ENCODE measurements at places on chromosomes 1 and 21. TPM values are rescaled to one million over a fixed set of nuclear protein-coding genes. Genes with fewer than 3 reads are reported as not detected.
A peak's percentile ranks its signal among the peaks of the same experiment; 100 is the strongest.

DNA sequence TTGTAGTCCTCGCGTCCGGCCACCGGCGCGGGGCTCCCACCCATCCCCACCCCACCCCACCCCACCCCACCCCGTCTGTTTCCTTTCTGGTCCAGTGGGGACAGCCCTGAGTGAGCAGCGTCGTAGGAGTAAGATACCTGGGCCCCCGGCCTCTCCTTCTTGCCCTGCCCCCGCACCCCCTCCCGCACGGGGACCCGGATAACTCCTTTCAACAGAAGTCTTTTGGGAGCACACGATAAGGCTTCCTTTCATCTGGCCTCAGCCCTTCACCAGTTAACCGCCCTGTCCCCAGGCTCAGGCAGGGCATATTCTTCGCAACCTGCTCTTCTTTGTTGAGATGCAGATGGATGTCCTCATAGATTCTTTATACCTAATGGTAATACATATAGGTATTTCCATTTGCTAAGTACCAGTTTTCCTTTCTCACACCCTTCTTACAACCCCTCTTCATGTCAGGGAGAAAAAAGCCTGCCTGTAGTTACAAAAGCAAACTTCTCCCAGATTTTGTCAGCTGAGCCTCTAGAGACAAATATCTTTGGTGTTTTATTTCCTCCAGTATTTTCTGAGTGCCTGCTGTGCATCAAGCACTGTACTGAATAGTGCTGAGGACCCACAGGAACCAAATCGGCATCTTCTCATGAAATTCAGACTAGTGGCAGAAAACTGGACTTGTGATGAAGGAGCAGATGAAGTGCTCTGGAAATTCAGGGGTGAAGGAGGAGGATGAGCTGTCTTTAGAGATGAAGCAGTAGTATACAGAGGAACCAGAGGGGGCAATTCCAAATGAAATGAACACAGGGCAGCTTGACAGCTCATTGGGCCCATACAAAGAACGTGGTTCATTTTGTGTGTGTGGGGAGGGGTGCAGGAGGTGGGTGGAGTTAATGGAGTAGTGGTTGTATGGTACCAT, 33.6 kb downstream of the SLC2A1 start:
- no peak for DNase-seq

DNA sequence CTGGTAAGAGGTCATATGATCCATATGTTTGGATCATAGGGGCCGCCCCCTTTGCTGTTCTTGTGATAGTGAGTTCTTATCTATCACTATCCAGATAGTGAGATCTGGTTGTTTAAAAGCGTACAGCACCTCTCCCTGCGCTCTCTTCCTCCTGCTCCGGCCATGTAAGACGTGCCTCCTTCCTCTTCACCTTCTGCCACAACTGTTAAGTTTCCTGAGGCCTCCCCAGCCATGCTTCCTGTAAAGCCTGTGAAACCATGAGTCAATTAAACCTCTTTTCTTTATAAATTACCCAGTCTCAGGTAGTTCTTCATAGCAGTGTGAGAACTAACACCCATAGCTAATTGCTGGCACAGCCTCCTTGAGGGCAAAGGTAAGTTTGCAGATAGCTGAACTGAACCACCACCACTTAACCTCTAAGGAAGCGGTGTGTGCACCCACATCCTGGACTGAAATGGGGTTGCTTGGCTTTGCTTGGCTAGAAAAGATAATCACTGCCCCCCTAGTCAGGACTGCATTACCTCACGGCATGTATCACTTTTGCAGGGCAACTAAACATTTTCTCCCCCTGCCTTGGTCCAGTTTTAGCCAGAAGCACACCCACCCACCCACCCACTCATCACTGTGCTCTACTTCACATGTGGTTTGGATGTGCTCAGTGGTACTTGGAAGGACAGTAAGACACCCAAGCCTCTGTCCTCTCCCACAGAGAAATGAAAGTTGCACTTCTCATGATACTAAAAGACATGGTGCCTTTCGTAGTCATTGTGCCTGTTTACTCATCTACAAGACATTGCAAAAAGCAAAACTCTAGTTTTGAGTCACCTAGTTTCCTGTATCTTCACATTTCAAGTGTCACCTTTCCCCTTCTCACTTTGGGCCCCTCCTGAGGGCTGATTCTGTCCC, 23.1 kb upstream of the PTAFR start:
- DNase-seq = no peak

Gene PADI2
- 1.5 TPM for polyA plus RNA-seq

Gene ELAVL4
- not detected for polyA plus RNA-seq

- peak; percentile 26 for DNase-seq
Observed at GRCh38 chr1:6348511-6349191, 44.9 kb downstream of the ACOT7 start.

Gene MTR
- 6.2 TPM for polyA plus RNA-seq

Gene AMY1C
- polyA plus RNA-seq = not detected

- DNase-seq = no peak
Observed at GRCh38 chr1:218424502-218424901, 79.4 kb downstream of the TGFB2 start.

DNA sequence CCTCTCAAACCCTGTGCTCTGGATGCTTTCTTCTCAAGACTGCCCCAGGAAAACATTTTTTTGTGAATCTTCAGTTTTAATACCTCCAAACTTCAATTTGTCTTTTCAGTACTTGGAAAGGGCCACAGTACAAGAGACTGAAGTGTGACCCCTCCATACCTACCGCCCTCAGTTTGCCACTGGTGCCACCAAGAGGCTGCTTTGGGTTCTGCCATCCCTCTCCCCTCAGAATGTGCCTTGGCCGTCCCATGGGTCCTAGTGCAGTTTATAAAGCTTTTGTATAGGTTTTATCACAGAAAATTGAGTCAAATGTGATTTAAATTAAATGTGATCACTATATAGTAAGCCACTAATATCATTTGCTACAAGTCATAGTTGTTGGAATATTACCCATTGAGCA, 60.8 kb upstream of the PGD start:
- peak; percentile 48 for DNase-seq

DNA sequence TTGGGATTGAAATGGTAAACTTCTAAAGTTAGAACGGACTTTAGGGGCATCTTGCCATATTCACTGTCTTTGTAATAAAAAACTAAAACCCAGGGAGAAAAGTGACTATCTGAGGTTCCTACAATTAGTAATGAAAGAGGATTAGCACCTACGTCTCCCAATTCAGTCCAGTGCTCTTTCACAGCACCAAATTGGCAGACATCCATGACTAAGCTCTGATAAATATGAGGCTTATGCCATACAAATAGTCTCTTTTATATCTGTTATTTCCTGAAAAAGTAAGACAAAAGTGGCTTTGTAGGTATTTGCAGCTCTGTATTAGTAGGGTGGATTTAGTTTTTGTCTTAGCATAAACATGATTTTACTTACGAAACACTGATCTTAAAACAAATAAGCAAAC, 315.0 kb upstream of the NRIP1 start:
- DNase-seq = no peak

Gene VSIG8
- polyA plus RNA-seq = not detected

Gene TRAF5
- 8.6 TPM for polyA plus RNA-seq

- no peak for DNase-seq
Observed at GRCh38 chr1:171954361-171954760, 113.1 kb downstream of the DNM3 start.

Gene CRP
- polyA plus RNA-seq = not detected

GRCh38 chr1:191099696-191100095, 622.0 kb upstream of the BRINP3 start:
- no peak for DNase-seq

- no peak for DNase-seq
Observed at GRCh38 chr1:166840309-166841274, 1.3 kb downstream of the POGK start.

GRCh38 chr21:29304597-29304996, 5.9 kb downstream of the BACH1 start:
- DNase-seq = no peak

GRCh38 chr1:40478276-40478675, 1.2 kb downstream of the ZFP69 start:
- DNase-seq = no peak

- peak; percentile 78 for DNase-seq
Observed at GRCh38 chr1:78003882-78004718, 639 bp upstream of the DNAJB4 start.

GRCh38 chr1:85280636-85281035, 4.2 kb upstream of the BCL10 start:
- no peak for DNase-seq

- DNase-seq = no peak
Observed at GRCh38 chr1:1176931-1177330, 3.3 kb downstream of the TTLL10 start.

Gene CFAP74
- not detected for polyA plus RNA-seq
